ENCODE measurements at places on chromosomes 5 and 9. TPM values are rescaled to one million over a fixed set of nuclear protein-coding genes. Genes with fewer than 3 reads are reported as not detected.

BAAT gene
- not detected for total RNA-seq

PCDHB14 gene
- total RNA-seq: 0.45 TPM

HACD4 gene
- 4.8 TPM for total RNA-seq

SLC6A19 gene
- total RNA-seq: not detected

PALM2AKAP2 gene
- total RNA-seq: 4.2 TPM

SLC36A1 gene
- total RNA-seq: 15.2 TPM

BDP1 gene
- 27.8 TPM for total RNA-seq

LSM11 gene
- total RNA-seq: 5.2 TPM

Measured in fibroblast of the aortic adventitia (primary cell).